Smooth muscle cell of bladder (primary cell): ENCODE measurements at places on chromosomes 6 and 20. TPM values are rescaled to one million over a fixed set of nuclear protein-coding genes. Genes with fewer than 3 reads are reported as not detected.

OR12D3 gene
- not detected in 2 replicates for total RNA-seq

CLPSL1 gene
- not detected in 2 replicates for total RNA-seq

SSTR4 gene
- not detected in 2 replicates for total RNA-seq

FOXS1 gene
- 0.09 TPM in 1 of 2 replicates, not detected in the other for total RNA-seq

PRPH2 gene
- total RNA-seq = 1.8 and 2.5 TPM in 2 replicates

PXDC1 gene
- total RNA-seq = 40.7 and 49.5 TPM in 2 replicates

OXT gene
- total RNA-seq = 0.18 and 0.28 TPM in 2 replicates
